ENCODE measurements at places on chromosomes 5 and 9. TPM values are rescaled to one million over a fixed set of nuclear protein-coding genes. Genes with fewer than 3 reads are reported as not detected.

The LRRC19 gene
- under 0.01 TPM for total RNA-seq

DNA sequence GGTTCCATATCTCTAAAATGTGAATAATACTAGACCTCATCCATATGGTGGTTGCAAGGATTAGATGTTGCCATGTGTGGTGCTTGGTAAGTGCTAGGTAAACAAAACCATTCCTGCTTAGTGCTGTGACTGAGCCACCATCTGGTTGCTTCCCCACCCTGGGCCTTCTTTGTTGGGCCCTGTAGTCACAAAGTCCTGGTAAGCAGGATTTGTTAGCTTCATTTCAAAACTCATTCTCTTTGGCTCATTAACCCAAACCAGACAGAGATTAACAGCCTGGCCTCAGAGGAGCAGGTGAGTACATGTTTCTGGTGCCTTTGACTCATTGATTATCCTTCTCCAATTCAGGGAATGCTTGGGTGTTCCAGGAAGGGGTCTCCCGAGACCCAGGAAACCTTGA, 240.2 kb downstream of the ARHGAP26 start:
- no peak for DNase-seq

DNA sequence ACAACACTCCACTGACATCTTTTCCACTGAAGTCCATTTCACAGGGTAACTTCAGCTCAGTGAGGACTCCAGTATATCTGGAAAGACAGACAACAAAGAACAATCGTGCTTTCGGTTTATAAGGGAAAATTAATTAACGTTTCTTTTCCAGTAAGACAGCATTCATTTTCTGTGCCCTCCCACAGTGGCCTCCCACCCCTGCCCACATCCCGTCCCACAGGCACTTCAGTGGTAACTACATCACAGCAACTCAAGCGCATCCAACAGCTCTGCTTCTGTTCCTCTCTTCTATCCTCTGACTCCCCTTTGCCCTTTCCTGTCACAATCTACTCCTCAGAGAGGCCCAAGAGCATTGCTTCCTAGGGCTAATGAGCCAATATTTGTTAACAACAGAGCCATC, 40.3 kb downstream of the GLDC start:
- no peak for DNase-seq

DNA sequence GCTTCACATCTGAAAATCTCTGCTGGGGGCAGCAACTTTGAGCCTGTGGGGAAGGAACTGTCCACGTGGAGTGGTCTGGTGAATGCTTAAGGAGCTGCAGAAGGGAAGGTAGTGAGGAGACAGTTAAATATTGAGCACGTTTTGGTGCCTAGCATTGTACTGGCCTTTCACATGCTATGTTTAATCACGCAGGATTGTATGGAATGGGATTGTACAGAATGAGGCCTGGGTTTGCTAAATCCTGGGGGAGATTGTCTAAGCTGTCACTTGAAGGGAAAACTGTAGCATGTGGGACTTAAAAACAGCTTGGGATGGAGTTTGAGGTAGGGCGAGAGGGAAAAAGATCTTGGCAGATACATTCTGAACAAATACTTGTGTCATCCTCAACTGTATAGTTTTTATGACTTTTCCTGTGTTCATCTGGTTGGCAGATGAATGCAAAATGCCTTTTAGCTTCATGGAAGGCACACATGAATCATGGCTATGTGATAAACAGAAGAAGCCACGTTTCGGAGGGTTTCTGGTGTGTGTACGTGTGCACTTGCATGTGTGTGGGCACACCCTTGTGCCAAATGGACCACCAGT, 106.6 kb downstream of the TMC1 start:
- DNase-seq: no peak

GRCh38 chr9:127450243-127450760, 904 bp downstream of the RPL12 start:
- DNase-seq: peak; percentile 86

DNA sequence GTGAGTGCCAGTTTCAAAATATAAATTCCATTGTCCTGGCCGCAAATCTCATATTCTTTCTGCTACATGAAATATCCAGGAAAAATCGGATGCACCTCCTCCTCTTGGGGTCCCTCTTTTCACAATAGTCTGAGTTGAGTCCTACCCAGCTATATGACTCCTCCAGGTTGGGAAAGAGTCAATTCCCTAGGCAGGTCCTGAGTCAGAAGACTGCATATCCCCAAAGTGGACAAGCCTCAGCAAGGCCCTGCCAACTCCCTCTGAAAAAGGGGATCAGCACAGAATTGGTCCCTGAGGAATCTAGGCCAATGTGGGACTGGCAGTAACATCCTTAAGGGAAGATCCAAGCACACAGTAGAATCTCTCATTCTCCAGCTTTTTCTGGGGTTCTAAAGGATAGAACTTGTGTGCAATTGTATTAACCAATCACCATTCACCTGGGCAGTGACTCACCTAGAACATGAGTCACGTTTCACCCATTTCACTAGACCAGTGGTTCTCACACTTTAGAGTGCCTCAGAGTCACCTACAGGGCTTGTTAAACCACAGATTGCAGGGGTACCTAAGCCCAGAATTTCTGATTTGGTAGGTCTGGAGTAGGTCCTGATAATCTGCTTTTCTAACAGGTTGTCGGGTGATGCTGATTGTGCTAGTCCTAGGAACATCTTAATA, 44.7 kb upstream of the TMEM215 start:
- DNase-seq: no peak

DNA sequence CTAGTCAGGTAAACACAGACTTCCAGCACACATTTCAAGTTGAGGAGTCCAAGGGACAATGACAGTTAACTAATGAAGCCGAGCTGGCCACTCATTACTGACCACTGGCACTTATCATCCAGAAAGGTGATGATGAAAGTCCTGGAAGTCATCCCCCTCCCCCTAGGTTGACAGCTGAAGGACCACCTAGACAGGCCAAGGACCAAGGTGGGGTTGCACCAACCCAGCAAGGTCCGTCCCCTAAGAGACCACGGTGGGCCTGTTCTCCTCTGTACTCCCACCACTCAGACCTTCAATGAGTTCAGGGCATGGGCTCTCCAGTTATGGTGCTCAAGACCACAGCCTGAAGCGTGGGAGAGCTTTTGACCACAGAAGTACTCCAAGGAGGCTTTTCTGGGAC, 13.2 kb downstream of the P4HA2 start:
- DNase-seq: no peak

The CCDC180 gene
- 6.2 TPM for total RNA-seq

GRCh38 chr5:161775891-161776290, 72.0 kb upstream of the GABRA1 start:
- DNase-seq: no peak

GRCh38 chr5:106312360-106312759, 1358.4 kb downstream of the EFNA5 start:
- peak; percentile 71 for DNase-seq

DNA sequence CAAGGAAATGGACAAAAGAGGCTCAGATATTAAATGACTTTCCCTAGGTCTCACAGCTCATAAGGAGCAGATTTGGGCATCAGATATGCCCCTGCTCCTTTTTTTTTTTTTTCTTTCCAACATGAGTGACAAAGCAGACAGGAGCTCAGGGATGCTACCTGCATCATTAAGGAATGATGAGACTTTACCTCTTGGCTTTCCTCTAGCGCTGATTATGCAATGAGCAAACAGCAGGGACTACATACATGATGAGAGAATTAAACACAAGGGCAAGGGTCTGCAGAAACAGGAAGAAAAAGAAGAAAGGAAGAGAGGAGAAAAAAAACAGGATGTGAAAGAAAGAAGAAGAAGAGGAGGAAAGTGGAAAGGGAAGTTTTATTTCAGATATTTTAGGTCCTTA, 179.9 kb downstream of the PPP2R2B start:
- no peak for DNase-seq

The ZNF189 gene
- total RNA-seq: 17.7 TPM

The CD180 gene
- total RNA-seq: not detected

GRCh38 chr9:81076131-81076530, 613.2 kb downstream of the TLE1 start:
- DNase-seq: no peak

DNA sequence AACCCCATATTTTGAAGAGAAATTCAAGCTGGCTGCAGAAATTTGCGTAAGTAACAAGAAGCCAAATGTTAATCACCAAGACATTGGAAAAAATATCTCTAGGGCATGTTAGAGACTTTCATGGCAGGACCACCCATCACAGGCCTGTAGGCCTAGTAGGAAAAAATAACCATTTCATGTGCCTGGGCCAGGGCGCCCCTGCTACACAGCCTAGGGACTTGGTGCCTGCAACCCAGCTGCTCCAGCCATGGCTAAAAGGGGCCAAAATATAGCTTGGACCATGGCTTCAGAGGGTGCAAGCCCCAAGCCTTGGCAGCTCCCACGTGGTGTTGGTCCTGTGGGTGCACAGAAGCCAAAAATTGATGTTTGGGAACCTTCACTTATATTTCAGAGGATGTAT, 167.7 kb upstream of the NMUR2 start:
- DNase-seq: no peak

GRCh38 chr5:127008300-127008975, 21.9 kb downstream of the MARCHF3 start:
- DNase-seq: no peak

DNA sequence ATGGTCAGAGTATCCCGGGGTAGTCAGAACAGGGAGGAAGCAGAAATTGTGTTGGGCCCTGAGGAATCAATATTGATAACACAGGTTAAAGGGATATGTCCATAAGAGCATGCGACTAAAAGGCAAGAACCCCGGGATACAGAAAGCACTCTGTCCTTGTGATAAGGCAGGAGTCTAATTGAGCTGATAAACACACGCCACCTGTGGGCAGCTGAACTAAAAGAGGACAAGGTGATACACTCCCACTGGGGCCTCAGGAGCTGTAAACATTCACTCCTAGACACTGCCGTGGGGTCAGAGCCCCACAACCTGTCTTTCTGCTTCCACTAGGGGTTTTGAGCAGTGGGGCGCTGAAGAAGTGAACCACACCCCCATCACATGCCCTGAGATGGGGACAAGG, 144.7 kb upstream of the MPDZ start:
- peak; percentile 5 for DNase-seq

The WDR36 gene
- 44.5 TPM for total RNA-seq

DNA sequence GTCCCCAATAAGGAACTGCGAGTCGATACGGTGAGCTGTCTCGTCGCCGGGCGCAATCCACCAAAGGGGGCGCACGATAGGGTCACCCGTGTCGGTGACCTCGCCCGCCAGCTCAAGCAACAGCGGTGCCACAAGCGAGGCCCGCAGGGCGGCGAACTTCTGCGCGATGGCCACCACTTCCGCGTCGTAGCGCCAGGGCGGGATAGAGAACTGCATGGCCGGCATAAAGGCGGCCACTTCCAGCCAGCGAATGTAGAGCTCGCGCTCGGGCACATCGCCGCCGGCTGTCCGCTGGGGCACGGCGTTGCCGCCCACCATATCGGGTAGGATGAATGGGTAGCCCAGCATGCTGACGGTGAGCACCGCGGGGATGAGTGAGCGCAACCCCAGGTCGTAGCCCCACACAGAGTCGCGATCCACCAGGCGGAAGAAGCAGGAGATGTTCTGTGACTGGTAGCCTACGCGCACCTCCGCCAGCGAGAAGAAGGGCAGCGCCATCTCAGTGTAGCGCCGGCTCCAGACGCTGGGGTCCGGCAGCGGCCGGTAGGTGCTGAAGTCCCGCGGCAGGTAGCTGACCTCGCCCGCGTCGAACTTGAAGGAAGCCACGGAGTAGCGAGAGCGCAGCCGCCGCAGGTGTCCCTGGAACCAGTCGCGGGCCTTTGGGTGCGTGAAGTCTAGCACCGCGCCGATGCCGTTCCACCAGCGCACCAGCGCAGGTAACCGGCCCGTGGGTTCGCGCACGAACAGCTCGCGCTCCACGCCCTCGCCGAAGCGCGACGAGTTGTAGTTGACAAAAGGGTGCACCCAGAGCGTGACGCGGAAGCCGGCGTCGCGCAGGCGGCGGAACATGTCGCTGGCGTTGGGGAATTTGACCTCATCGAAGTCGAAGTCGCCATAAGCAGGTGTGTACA, 5.5 kb downstream of the MYORG start:
- peak; percentile 21 for DNase-seq

Data from osteoblast (primary cell).